Activated naive CD8-positive, alpha-beta T cell treated with anti-CD3 and anti-CD28 coated beads, Interleukin-2, amount 10 ng/mL, durations not matched to agents 7 days and 5 days (primary cell): ENCODE measurements at places on chromosomes 4 and X. TPM values are rescaled to one million over a fixed set of nuclear protein-coding genes. Genes with fewer than 3 reads are reported as not detected.

- no peak for DNase-seq
These were observed 56.3 kb upstream of the HPSE start for GRCh38 chr4:83390944-83391343.

- no peak for DNase-seq
These were observed 127.0 kb upstream of the GATB start for GRCh38 chr4:151887816-151888180.

GRCh38 chr4:120667102-120667501 is 255.4 kb downstream of the PRDM5 start:
- DNase-seq = no peak

GRCh38 chrX:30275498-30275897 is 28.6 kb downstream of the MAGEB1 start:
- DNase-seq = no peak

DNA sequence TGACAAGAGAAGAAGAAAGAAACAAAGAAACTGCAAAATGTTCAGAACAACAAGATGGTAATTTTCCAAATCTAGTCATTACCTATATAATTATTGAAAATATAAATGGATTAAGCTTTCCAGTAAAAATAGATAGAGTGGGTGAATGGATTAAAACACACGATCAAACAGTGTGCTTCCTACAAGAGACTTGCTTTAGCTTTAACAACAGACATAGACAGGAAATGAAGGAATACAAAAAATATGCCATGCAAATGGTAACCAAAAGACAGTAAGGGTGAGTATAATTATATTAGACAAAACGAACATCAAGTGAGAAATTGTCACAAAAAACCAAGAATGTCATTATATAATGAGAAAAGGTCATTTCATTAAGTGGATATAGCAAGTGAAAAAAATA is 842.8 kb downstream of the CCSER1 start:
- no peak for DNase-seq

GRCh38 chr4:104964410-104965175 is 182.1 kb upstream of the TET2 start:
- DNase-seq = no peak

GRCh38 chr4:130591091-130591490 is 1495.1 kb downstream of the C4orf33 start:
- DNase-seq = no peak

GRCh38 chr4:7831330-7831729 is 108.3 kb downstream of the AFAP1 start:
- no peak for DNase-seq

DNA sequence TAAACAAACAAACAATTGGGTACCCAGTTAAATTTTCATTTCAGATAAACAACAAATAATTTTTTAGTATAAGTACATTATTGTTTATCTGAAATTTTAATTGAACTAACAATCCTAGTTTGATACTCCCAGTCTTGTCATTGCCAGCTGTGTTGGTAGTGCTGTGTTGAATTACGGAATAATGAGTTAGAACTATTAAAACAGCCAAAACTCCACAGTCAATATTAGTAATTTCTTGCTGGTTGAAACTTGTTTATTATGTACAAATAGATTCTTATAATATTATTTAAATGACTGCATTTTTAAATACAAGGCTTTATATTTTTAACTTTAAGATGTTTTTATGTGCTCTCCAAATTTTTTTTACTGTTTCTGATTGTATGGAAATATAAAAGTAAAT is 2.9 kb downstream of the CXCL8 start:
- DNase-seq = no peak

DNA sequence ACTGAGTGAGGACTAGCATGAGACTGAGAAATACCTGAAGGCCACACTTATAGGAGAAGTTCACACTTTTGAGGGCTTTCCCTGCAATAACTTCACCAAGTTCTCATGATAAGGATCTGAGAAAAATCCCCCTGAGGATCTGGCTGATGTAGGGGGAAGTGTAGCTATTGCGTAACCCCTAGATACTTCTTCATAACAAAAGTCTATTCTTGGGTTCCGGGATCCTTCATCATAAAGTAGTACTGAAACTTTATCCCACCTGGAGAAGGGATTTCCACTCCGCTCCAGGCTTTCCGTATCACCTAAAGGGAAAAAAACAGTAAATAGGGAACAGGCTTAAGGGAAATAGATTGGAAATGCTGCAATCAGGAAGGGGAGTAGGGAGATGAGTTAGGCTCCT is 13.3 kb downstream of the USP27X start:
- DNase-seq = no peak

DNA sequence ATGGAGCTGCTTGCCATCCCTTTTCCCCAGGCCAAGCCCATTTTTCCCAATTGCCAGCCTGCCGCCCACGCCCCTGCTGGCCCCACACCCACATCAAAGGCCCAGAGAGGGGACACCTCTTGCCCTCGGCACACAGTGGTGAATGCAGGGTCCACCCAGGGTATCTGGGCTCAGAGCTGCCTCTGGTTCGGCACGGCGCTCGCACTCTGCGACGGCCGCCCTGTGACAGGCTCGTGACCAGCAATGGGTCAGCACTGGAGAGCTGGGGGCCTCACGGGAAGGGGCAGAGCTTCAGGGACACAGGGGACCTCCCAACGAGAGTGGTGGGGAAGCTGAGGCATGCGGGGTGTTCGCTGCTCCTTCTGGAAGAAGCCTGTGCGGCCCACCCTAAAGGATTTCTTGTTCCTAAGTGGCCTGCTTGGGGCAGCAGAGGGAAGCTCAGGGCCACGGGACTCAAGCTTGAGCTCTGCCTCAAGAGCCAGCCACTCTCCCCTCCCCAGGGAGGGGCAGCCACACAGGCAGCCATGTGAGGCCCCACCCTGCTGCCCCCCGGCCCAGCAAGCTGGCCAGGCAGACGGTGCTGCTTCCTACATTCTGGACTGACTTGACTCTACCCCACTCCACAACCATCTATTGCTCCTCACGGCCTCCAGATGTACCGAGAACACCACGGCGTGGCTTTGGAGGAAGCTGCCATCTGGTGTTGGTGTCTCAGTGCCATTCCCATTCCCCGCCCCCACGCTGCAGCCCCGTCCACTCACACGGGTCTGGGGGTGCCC is 73.7 kb downstream of the ABLIM2 start:
- no peak for DNase-seq

- DNase-seq = peak; percentile 32
These were observed 4.5 kb downstream of the NKX3-2 start for GRCh38 chr4:13539619-13540445.

- no peak for DNase-seq
These were observed 7.7 kb downstream of the FGG start for GRCh38 chr4:154604696-154605200.

DNA sequence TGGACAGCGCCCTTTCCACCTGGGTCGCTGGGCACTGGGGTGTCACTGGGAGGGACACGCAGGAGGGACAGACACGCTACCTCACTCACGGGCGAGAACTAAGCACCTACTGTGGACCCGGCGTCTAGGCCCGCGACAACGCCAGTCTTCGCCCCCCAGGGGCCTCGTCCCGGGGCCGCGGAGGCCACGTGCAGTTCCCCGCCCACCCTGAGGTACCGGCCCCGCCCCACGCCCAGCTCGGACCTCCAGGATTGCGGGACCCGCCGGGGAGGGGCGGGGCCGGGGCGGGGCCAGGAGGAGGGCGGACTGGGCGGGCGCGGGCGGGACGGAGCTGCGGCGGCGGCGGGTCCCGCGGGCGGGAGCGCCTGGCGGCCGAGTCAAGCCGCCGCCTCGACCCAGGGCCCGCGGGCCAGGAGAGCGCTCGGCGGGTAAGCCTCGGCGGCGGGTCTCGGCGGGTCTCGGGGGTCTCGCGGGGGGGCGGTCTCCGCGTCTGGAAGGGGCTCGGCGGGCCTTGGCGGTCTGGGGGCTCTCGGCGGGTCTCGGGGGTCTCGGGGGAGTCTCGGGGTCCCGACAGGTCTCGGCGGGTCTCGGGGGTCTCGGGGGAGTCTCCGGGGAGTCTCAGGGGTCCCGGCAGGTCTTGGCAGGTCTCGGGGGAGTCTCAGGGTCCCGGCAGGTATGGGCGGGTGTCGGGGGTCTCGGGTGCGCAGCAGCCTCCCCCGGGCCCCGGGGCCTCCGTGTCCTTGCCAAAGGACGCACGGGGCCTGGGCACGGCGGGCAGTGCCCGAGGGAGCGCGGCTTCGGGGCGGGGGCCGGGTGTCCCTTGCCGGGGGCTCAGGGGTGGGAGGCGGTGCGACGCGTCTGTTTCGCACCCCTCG is at the start of gene SH3BP2:
TSS of gene SH3BP2 (plus strand) at position 375 of the 875 bp plus-strand sequence. CDS start 27,533 bp downstream, outside the sequence.
- DNase-seq = peak; percentile 73

LRCH2 gene
- total RNA-seq = not detected

EDA2R gene
- total RNA-seq = 2.3 TPM

MED28 gene
- 65.8 TPM for total RNA-seq

SHROOM2 gene
- total RNA-seq = not detected
